ENCODE measurements at places on chromosomes 1 and 21.

DNA sequence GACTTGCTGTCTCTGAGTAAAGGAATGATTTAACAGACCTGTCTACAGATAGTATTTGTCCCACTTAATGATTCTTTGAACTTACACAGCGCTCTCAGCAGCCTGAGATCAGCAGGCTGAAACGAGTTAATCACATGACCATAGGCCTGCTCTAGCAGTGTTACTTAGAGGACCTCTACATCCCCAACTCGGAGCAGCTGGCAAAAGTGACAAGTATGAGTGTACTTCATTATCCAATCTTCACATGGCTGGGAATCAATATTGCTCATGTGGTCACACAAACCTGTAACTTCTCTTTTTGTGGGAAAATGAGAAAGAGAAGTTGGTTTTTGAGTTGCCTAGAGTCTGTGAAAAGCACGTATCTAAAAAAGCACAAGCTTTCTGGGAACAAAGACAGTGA, 11.4 kb upstream of the ATP13A2 start:
- no peak for DNase-seq

DNA sequence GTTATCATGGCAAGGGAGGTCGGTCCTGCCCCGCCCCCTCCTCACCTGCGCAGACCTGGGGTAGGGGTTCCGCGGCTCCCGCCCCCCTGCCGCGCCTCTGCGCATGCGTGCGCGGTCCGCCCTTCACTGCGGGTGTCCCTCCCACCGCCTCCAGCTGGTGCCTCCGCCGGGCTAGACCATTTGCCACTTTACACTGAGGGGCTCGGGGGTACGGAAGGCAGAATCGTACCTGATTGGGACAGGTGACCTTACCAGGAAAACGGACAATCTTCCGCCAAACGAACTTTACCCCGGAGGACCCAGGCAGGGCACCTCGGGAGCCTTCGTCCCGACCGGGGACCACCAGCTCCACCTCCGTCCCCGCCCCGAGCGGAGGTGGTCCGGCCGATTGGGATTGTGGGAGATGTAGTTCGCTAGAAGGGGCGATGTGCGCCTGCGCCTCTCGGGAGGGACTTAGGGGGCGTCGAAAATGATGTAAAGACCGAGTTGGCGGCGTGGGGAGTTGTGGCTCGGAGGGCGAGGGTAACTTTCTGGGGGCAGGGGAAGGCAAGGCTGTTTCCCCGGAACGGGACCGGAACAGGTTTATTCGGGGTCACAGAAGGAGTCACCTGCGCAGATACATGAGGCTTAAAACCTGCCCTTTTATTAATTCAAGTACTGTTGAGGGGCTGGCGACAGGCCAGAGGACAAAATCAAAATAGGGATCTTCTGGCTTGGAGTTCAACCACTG, at the start of gene DNAJC28:
Gene DNAJC28, minus strand, starts transcription at position 344 of the 730 bp plus-strand sequence. CDS start 2,323 bp downstream, outside the sequence.
- peak; percentile 93 for DNase-seq

- no peak for DNase-seq
Observed at GRCh38 chr1:98849969-98850636, 154.6 kb downstream of the PLPPR5 start.

GRCh38 chr21:14870853-14871149, 194.0 kb downstream of the NRIP1 start:
- no peak for DNase-seq

GRCh38 chr1:18581420-18581880, 49.2 kb upstream of the PAX7 start:
- no peak for DNase-seq

GRCh38 chr1:192892934-192893333, 84.1 kb downstream of the RGS2 start:
- no peak for DNase-seq

GRCh38 chr1:169426174-169426705, 1.0 kb downstream of the CCDC181 start:
- no peak for DNase-seq

GRCh38 chr1:86169625-86170024, 13.1 kb upstream of the COL24A1 start:
- DNase-seq: no peak

- no peak for DNase-seq
Observed at GRCh38 chr1:42142894-42143675, 10.1 kb upstream of the GUCA2B start.

- DNase-seq: no peak
Observed at GRCh38 chr1:193676996-193677549, 490.7 kb upstream of the B3GALT2 start.

GRCh38 chr21:41418956-41419680, 6.9 kb upstream of the MX1 start:
- no peak for DNase-seq

- DNase-seq: no peak
Observed at GRCh38 chr21:38082936-38083485, 166.8 kb upstream of the KCNJ6 start.

DNA sequence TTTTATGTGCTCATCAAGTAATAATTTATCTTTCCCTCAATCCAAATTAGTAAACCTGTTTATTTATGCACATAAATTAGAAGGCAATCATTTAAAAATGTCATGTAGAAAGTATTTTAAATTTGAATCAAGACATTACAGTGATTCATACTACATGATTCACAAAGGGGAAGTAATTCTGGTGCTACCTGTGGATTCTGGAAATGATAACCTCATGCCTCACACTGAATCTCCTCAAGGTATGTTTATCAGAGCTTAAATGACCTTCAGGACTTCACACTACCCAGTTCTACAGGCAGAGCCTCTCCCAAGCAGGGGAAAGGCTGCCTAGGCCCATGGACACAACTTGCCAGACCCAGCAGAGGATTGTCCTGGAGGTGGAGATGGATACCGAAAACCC, 25.2 kb upstream of the TDRD10 start:
- no peak for DNase-seq

- DNase-seq: no peak
Observed at GRCh38 chr1:57770772-57771171, 346.9 kb upstream of the DAB1 start.

- DNase-seq: no peak
Observed at GRCh38 chr1:22412932-22413727, 38.5 kb upstream of the ZBTB40 start.

GRCh38 chr21:32043458-32043857, 170.6 kb downstream of the HUNK start:
- DNase-seq: no peak

GRCh38 chr1:34266127-34266951, 89.6 kb downstream of the C1orf94 start:
- DNase-seq: no peak

GRCh38 chr21:45506836-45507522, 35.3 kb downstream of the SLC19A1 start:
- no peak for DNase-seq

DNA sequence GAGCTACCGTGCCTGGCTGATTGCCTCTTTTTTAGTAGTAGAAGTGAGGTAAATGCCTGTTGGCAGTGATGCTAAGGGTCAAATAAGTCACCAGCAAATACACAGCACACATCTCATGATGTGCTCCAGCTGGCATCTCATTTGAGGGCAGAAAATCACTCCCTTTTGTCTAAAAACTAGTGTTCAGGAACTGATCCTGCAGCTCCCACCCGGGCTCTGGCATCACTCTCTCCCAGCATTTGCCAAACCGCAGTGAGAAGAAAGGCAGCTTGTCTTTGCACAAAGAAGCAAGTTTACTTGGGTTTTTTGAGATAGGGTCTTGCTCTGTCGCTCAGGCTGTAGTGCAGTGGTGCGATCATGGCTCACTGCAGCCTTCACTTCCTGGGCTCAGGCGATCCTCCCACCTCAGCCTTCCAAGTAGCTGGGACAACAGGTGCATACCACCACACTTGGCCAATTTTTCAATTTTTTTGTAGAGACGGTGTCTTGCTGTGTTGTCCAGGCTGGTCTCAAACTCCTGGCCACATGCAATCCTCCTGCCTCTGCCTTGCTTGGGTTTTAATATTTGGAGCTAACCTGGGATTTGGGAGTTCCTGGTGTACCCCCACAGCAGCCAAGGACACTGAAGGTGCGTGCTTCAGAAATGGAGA, 4.1 kb downstream of the RBP7 start:
- DNase-seq: no peak

DNA sequence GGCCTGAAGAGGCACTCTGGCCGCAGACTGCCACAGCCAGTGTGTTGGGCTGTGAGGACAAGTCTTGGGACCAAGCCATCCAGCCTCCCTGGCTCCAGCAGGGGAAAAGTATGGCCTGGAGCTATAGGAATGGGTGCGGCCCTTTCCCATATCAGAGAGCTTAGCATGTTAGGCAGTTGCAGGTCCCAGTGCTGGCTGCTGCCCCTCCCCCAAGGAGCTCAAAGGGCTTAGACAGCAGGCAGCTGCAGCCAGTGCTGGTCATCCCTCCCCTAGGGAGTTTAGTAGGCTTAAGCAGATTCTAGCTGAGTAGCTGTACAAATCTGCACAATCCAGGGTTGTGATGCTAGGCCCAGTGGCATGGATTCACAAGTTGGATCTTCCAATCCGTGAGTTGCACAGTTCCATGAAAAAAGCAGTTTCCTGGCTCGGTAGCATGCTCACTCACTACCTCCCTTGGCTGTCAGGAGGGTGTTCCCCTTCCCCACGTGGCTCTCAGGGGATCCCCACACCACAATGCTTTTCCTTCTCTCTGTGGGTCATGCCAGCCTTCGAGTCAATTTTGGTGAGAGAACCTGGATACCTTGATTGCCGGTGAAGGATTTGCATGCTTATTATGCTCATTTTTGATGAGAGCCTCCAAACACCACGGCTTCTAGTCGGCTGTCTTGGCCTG, 1490.8 kb downstream of the BRINP3 start:
- DNase-seq: no peak

- no peak for DNase-seq
Observed at GRCh38 chr1:182339684-182340083, 51.9 kb downstream of the GLUL start.

DNA sequence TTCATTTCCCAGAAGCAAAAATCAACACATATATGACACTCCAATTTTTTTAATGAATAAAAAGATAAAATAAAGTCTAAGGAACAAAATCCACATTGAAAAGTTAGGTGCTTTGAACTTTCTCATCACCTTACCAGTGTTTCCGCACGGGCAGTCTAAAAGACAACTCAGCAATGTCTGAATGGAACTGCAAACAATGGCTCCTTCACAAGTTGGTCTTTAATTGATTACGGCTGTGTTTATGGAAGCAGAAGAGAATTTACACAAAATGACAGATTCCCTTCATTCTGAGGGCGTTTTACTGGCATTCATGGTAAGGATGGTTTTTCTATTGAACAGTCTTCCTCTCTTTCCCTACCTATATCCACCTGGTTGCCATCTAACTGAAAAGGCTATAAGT, 65.0 kb upstream of the RNPC3 start:
- DNase-seq: no peak

DNA sequence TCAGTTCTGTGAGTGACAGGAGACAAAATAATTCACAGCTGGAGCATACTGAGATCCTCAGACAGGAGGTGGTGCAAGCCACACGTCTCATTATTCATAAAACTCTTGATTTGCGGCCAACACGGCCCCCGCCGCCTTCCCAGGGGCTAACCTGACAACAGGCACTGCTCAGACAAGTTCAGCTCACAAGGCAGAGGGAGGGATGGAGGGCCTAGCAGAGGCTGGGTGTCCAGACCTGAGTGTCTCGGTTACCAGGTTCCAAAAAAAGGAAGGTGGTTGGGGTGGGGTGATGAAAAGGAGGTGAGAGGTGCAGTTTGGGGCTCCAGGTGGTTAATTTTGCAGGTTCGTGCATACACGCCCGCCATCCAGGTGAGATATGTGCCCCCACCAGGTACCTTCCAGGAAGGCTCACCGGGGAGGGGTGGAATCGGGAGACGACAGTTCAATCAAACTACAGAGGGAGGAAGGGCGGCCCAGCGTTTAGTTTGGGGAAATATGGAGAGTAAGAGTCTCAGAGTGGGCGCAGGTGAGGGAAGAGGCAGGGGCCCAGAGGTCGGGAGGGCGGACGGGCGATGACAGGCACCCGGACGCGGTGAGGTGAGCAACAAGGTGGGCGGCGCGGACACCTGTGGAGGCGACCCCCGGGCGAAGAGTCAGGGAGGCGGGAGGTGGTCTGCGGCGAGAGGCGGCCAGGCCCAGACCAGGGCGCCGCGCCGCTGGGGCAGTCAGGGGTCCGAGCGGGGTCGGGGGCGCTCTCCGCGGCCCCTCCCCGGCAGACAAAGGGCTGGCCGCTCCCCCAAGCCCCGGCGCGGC, 629 bp downstream of the CTNNBIP1 start:
- DNase-seq: no peak

DNA sequence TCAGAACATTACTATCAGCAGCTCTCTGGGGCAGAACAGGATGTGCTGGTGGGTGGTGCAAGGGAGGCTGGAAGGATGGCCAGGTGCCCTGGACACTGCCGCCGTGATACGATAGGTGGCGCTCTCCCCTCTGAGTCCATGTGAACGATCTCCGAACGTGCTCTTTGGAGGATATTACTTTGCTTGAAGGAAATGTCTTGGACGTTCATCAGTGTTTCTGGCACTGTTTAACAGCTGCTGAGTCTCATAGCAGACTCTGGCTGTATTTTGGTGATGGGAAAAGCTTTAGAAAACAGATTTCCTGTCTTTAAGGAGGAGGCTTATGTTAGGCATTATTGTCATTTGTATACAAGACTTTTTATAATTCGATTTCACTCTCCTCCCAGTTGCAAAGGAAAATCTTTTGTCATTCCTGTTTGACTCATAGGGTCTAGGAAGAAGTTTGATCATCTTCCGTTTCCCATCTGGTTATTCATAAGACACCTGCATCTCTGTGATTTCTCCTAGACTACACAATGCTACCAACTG, 386.2 kb upstream of the ADGRL2 start:
- DNase-seq: no peak

- DNase-seq: no peak
Observed at GRCh38 chr1:234125283-234125682, 220.8 kb downstream of the SLC35F3 start.

GRCh38 chr21:32044205-32045180, 171.7 kb downstream of the HUNK start:
- DNase-seq: no peak

DNA sequence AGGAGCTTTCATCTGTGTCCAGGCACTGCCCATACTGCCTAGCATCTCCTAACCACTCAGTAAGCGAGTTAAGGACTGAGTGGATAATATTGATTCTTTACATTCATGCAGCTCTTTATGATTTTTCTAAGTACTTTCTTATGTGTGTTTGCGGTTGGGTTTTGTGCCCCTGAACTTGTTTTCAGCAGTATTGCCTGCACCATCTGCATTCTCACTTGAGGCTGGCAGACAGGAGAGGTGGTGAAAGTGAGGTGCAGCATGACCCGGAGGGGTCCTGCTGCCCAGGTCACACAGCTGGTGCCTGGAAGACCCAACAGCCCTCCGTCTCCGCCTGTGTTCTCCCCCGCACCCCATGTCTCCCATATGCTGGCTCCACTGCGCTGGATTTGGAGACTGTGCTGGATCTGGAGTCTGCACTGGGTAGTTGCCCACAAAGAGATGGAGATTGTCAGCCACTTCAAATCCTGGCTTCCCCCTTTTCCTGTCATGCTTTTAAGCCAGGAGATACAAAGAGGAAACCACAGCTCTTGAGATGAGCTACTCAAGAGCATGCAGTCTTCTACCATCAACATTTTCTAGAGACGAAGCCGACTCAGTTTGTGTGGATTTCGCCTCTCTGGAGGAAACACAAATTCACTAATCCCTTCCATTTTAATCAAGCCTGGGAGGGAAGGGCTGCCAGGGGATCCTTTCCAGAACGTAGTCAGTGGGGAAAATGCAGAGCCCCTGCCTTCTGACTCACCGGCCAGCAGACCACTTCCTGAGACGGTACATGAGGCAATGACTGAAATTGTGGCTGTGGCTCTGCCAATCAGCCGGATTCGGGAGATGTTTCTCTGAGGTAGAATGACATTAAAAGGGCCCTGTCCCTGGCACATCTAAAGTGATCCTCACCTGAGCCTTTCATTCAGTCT, 71.7 kb upstream of the ANGPTL1 start:
- DNase-seq: no peak
